ENCODE measurements at places on chromosomes 11 and 22.

DNA sequence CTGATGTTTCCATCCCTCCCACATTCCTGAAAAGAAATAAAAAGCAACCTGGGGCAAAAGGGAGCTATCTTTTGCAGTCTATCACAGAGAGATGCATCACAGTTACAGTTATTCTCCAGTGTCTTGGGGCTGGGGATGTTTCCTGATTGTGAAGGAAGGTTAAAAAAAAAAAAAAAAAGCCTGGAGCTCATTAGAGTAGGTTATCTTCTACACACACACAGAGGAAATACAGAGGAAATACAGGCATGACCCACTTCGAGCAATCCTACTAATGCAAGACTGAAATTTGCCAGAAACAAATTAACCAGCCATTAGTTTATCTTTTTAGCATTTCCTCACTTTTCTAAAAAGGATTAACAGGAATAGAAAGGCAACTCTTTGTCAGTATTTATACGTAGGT is 89.4 kb upstream of the CLMP start:
- DNase-seq, result no peak

- DNase-seq, result no peak
Measured at GRCh38 chr11:69040051-69040450, 8.7 kb upstream of the TPCN2 start.

DNA sequence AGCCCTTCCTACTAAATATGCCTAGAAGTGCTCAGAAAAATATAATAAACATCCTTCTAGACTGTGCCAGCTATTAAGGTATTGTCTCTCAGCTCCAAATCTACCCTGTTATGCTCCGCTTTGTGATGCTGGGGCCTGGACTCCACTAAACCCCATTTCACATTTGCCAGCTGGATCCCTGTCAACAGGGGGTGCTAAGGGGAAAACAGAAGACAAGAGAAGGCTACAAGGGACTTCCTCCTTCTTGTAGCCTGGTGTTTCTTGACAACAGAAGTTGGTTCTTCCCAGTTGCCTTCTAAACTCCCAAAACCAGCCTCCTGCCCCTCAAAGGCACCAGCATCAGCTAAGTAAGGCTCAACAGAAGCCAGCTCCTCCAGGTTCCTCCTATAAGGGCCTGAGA is 5.2 kb downstream of the NUMA1 start:
- no peak for DNase-seq

DNA sequence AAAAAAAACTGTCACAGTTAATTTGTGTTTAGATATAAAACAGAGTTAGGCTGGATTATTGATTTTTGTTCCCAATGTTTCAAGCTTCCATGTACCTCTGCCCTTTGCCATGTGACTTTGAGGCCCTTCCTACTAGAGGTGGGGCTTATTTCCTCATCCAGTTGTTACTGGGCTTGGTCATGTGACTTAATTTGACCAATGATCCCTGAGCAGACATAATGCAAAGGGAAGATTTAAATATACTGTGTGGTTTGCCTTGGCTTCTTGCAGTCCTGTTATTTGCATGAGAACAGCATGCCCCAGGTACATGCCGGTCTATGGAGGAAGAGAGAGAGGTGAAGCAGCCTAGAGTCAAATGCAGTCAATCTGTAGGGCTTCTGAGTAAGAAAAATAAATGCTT is 347.0 kb downstream of the MIAT start:
- no peak for DNase-seq

DNA sequence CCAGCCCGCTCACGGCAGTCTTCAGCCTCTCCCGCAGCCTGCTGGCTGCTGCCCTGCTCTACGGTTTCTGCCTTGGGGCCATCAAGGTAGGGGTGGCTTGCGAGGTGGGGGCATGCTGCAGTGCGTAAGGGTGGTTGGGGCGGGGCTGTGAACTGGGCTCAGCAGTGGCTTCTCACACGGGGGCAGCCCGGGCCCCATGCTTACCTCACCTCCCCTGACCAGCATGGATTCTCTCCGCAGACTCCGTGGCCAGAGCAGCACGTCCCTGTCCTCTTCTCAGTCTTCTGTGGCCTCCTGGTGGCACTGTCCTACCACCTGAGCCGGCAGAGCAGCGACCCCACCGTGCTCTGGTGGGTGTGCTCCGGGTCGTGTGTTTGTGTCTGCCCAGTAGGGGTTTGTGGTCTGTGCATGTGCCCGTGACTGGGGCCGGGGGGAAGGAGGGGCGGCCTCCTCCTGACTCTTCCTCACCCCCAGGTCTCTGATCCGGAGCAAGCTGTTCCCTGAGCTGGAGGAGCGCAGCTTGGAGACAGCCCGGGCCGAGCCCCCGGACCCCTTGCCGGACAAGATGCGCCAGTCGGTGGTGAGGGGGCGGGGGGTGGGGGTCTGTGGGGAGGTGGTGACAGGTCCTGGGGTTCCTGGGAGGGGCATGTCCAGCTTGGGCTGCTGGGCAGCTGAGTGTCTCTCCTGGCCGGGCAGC is 9.5 kb downstream of the PCNX3 start:
- DNase-seq, result no peak

- no peak for DNase-seq
Measured at GRCh38 chr22:41876675-41877074, 38.2 kb downstream of the SHISA8 start.

GRCh38 chr11:78796956-78797355 is 222.3 kb upstream of the NARS2 start:
- no peak for DNase-seq

DNA sequence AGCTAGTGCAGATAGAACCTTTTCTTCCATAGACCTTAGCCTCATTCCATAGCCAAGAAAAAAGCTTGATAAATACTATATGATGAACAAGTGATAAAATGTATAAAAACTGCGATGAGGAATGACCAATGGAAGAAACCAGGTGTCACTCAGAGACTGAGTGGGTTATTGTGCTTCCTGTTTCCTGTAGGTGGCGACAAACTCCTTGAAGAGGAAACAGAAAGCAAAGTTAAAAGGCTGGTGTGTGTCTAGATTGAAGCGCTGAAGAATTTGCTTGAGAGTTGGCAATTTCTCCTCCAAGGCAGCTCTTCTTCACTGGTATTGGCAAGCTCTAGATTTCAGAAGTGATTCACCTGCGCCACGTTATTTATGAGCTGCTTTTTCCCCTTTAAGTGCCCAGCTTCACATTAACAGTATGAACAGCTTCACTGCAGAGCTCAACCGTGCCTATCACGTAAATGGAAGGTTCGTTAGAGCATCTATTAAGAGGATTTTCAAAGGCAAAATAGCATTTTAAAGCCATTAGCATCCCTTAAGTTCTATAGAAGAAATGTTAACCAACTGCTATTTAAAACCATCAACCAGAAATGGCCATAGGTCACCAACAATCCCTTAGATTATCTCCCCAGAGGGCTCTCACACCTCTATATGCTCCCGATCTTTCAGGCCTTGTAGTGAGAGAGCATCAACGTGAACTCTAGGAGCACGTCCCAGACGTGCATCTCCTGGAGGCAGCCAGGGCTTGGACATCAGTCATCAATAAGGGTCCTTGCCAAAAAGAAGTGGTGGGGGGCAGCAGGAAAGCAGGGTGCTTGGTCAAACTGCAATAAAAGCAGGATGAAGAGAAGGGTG is 179.4 kb downstream of the CADM1 start:
- no peak for DNase-seq

GRCh38 chr11:70861559-70861958 is 390.8 kb downstream of the SHANK2 start:
- no peak for DNase-seq

DNA sequence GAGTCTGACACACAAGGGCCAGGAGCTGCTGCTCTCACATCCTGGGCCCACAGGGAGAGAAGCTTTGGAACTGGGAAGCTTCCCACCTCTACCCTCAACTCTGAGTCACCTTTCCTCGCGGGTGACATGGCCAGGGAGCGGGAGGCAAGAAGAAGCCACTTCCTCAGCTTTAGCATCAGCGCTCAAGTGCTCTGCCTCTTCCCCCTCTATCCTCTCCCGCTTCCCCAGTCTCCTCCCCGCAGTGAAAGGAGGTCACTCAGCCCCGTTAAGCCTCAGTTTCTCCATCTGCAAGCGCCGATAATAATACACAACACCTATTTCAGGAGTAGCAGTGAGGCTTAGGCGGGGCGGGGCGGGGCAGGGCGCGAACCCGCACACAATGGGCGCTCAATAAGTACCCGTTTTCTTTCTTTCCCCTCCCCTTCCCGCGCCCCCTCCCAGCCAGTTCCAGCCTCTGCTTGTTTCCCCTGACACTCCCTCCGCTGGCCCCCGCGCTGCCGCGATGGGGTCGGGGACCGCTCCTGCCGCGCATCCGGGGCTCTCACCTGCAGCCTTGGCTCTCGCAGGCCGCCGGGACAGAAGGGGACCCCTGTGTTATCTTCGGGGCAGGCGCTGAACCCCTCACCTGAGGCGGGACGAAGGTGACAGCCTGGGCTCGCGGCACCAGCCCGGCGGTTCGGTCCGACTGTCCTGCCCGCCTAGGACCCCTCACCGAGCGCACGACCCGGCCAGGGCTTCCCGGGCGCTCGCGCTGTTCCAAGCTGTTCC is 892 bp downstream of the GDPD5 start:
- DNase-seq, result no peak

DNA sequence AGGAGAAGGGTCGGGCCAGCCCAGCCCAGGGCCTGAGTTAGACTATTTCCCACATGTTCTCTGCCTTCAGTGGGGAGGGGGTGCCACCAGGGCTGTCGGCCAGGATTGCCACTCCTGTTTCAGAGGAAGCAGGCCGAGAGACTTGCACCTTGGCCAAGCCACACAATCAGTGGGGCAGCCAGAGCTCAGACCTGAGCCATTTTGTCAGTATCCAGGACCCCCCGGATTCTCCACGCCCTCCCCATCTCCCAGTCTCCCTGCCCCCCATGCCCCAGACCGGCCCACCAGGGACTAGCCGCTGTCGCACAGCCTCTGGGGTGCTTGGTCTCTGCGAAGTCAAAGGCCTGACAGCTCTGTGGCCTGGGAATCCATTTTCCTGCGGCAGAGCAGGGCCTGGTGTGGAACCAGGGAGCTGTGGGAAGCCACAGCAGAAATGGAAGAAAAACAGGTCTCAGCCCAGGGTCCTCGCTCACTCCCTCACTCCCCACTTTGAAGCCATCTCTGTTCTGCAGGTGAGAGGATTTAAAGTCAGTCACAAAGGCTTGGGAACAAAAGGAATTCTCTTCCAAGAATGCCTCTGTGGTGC is 25.5 kb upstream of the MGAT3 start:
- DNase-seq, result no peak

GRCh38 chr22:48811885-48812284 is 1015.8 kb downstream of the BRD1 start:
- DNase-seq, result no peak

GRCh38 chr11:118979434-118979833 is 7.9 kb downstream of the FOXR1 start:
- DNase-seq, result no peak

- DNase-seq, result no peak
Measured at GRCh38 chr11:58867556-58867955, 23.1 kb upstream of the GLYATL2 start.

DNA sequence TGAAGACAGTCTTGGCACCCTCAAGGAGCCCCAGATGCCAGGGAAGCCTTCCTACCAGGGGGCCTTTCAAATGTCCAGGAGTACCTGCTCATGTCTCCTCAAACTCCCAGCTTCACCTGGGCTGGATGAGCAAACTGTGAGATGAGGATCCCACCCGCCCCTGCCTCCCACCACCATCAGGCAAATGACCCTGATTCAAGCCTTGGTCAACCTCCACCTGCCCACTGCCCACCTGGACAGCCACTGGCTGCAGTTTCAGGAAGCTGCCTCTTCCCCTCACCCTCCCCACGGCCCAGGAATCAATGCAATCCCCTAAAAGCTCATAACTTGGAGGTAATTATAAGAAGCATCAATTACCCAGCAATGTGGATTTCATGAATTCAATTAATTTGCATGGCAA is 122.7 kb downstream of the BUD13 start:
- DNase-seq, result no peak
